ENCODE measurements at places on chromosomes 2 and 18.

DNA sequence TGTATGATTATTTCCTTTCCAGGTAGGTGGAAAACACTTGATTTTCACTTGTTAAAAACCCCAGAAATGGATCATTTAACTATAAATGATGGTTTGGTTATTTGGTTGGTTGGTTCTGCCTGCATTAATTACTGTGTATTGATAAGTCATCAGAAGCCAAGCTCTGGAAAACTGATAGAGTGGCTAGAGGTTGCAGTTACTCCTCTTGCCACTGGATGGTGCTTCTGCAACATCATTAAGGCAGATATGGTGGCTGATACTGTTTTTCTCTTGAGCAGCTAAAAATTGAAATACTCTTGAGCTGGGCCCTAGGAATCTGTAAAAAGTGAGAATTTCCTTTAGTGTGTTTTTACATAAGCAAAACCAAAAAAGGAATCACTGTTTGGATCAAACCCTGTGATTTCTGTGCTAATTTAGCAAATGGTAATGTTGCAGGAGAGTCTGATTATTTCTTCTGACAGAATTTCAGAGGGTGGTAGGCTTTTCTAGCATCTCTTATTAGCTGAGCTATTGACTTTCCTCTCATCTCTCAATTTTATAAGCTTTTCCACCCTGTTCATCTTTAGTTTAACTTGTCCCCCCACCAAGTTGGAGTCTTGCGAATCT is 54.3 kb downstream of the RAB10 start:
- DNase-seq, result peak; percentile 44

DNA sequence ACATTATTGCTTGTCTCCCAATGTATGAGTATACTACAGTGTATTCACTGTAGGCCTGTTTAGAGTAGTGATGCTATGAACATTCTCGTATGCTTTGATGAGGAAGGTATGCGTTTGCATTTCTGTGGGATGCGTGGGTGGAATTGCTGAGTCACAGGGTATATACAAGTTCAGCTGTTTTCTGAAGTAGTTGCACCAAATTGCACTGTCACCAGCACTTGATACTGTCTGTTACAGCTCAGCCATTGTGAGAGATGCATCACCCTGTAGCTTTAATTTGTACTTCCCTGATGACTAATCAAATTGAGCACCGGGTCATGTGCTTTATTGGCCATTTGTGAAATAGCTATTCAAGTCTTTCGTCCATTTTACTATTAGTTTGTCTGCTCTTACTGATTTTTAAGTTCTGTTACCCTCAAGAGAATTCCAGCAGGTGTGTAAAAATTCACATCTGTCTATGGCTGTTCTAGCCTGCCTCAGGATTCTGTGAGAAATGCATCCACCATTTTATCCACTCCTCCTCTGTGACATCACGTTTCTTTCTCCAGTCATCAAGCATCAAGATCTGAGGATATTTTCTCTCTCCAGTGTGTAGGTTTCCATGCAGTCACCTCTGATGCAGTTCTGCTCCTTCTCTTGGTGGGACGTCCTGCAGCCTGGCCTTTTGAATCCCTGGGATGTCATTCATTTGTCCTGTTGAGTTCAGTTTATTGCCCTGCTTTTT is 72.5 kb downstream of the DGKD start:
- peak; percentile 96 for DNase-seq

- peak; percentile 44 for DNase-seq
Observed at GRCh38 chr2:36352701-36353100, 2.9 kb upstream of the CRIM1 start.

GRCh38 chr18:63832470-63832869 is 55.0 kb upstream of the SERPINB2 start:
- DNase-seq, result peak; percentile 28

GRCh38 chr2:23901966-23902846 is 24.7 kb downstream of the ATAD2B start:
- DNase-seq, result no peak

GRCh38 chr2:202378001-202378400 is 1.9 kb downstream of the BMPR2 start:
- DNase-seq, result peak; percentile 45

- DNase-seq, result no peak
Observed at GRCh38 chr2:179715871-179716270, 145.5 kb downstream of the ZNF385B start.

GRCh38 chr2:112061299-112061698 is 6.2 kb downstream of the TMEM87B start:
- no peak for DNase-seq

DNA sequence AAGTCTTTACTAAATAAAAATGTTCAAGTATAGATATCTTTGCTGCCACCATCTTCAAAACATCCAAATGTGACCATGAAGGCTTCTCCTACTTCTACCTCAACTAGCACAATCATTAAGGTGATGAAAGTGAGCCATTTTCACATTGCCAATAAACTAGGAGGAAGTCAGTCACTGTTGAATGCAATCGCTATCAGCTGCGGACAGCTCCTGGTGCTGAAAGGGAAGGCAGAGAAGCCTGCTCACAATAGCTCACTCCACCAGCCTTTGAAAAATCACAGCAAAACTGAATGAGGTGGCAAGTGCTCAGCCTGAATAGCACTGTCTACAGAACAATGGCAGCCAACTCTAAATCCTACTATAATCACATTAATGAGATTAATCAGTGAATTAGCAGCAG is 2.2 kb downstream of the MYT1L start:
- DNase-seq, result peak; percentile 49

- DNase-seq, result peak; percentile 39
Observed at GRCh38 chr2:204505946-204506345, 39.3 kb upstream of the PARD3B start.

GRCh38 chr2:152278526-152278925 is 56.4 kb upstream of the FMNL2 start:
- DNase-seq, result no peak

DNA sequence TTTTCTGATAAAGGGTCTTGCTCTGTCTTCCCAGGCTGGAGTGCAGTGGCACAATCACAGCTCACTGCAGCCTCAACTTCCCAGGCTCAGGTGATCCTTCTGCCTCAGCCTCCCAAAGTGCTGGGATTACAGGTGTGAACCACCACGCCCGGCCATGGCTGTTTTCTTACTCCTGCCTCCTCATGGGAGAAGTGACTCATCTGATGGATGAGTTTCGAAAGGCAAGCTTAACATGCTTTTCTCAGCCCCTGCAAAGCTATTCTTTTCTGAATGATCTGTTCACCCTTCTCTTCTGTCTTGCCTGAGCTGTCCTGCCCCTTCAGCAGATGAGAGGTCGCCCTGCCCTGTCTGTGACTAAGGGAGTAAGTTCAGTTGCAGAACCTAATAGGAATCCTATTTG is 929 bp upstream of the CREG2 start:
- peak; percentile 31 for DNase-seq

GRCh38 chr2:168703926-168704325 is 98.5 kb upstream of the NOSTRIN start:
- DNase-seq, result no peak

DNA sequence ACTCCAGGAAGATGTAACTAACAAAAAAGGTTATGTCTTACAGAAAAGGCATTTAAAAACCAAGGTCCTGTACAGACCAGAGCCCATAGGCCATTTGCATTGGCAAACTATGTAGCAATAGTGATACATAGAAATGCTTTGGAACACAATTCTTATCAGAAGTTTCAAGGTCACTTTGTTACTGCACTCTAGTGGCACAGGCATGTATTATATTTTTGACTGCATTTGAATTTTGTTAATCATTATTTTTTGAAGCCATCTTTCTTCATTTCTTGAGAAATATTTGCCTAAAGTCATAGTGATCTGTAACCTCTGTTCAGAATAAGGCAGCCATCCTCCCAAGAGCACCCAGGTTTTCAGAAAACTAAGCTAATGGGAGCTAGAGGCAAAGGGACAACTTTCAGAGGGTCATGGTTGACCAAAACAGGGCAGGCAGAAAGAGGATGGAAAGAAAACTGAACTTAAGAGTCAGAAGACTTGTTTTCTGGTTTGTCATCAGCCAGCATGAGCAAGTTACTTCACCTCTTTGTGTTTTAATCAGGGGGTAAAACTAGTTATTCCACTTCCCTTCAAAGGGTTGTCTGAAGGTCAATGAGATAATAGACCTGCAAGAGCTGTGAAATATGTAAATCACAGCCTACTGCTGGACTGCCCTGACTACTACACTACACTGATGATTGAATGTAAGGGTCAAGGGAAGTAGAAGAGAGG is 41.5 kb downstream of the SLC38A11 start:
- peak; percentile 45 for DNase-seq

DNA sequence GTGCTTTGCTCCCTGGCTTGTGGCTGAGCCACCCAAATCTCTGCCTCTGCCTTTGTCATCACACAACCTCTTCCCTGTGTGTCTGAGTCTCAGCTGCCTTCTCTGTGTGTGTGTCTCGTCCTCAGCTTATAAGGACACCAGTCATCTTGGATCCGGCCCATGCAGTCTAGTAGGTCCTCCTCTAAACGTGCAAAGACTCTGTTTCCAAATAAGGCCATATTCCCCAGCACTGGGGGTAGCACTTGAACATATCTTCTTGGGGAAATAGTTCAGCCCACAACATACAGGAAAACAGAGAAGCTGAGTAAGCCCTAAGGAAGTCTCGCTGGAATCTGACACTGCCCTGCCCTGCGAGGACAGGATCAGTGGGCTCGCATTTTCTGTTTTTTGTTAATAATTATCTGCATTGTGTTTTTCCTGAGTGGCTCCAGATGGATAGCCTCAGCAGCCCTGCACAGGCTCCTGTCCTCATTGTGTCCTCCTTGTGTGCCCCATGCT is 42.1 kb downstream of the MTCL1 start:
- DNase-seq, result no peak

GRCh38 chr2:39607538-39608262 is 58.0 kb upstream of the TMEM178A start:
- no peak for DNase-seq

DNA sequence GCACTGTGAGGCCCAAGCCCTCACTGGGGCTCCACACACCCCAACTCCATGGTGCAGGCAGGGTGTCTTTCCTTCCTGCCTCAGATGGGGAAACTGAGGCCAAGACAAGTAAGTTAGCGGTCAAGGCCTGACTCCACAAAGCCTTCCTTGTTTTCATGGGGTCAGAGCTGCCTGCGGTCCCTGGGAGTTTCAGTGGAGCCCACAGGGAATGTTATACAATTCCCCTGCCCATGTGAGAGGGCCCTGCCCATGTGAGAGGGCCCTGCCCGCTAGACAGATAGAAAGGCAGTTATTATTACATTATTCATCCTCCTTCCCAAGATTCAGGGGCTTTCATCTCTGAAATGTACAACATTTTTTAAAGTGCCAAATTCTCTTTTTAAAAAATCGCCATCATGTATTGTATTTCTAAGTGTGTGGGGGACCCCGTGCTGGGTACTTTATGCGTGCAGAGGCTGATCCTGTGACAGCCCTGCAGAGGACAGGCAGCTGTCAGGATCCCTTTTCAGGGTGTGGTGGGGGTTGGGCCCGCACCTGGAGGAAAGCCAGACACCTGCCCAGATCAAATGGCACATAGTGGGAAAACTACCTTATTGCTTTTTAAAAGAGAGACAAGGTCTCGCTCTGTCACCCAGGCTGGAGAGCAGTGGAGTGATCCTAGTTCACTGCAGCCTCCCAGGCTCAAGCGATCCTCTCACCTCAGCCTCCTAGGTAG is 23.4 kb downstream of the FBLN7 start:
- no peak for DNase-seq

Data from RKO (cell line).